ENCODE measurements at places on chromosomes 11 and 22. TPM values are rescaled to one million over a fixed set of nuclear protein-coding genes. Genes with fewer than 3 reads are reported as not detected.

The PAMR1 gene
- total RNA-seq = 3.0 TPM

GRCh38 chr22:49657275-49657973, 170.2 kb downstream of the BRD1 start:
- H3K27ac ChIP-seq = no peak overlapping the region
- H3K4me1 ChIP-seq = peaks cover 2% of the 10 kb centered on the region
- no peaks in the 10 kb centered on the region for H3K27me3 ChIP-seq
- H3K4me3 ChIP-seq = no peak overlapping the region
- no peaks in the 10 kb centered on the region for H3K36me3 ChIP-seq
- DNase-seq = no peak

- H3K4me3 ChIP-seq = no peak overlapping the region
- H3K36me3 ChIP-seq = no peaks in the 10 kb centered on the region
- H3K27ac ChIP-seq = no peak overlapping the region
- H3K4me1 ChIP-seq = peaks cover 8% of the 10 kb centered on the region
These were observed 13.8 kb downstream of the CABP7 start for GRCh38 chr22:29733362-29734201.

DNA sequence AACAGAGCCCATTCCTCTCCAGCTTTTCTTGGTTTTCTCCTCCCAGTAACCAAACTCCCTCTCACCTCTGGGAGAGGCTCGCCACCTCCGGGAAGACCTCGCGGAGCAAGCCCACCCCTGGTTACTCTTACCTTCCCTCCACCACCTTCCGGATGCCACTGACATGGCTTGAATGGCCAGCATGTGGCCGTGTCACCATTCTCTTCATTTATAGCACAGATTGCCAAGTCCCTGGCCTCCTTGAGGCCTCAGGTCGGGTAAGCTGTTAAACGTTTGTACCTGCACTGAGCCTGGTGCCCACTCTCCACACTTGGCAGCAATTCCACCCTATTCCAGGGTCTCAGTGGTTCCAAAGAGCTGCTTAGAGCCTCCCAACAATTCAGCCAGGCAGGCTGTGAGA, 8.0 kb upstream of the FXYD2 start:
- H3K27ac ChIP-seq = no peak overlapping the region
- no peak for DNase-seq
- no peak overlapping the region for H3K4me3 ChIP-seq
- no peaks in the 10 kb centered on the region for H3K27me3 ChIP-seq
- H3K4me1 ChIP-seq = peaks cover 6% of the 10 kb centered on the region
- H3K36me3 ChIP-seq = no peaks in the 10 kb centered on the region

DNA sequence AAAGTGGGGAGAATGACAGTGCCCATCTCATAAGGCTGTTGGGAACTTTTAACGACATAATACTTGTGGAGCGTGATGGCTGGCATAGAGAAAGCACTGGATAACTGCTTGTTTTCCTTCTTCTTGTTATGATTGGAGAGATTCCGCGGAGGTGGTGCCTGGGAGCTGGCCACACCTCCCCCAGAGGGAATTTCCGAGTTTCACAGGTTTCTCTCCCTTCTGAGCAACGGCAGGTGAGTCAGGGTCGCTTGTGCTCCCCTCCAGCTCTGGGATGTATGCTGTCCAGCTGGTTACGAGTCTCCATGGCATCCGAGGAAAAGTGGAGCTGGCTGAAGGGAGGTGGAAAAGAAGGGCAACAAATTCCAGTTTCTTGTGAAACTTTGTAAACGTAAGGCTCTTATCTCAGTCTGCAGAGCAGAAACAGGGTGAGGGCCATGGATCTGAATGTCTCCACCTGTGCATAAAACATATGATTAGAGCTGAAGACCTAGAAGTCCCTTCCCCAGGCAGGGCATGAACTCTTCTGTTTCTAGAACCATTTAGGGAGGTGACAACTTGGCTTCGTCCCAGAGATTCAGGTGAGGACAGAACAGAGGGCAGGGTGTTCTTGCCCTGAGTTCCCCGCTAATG, 10.0 kb upstream of the PLET1 start:
- no peaks in the 10 kb centered on the region for H3K36me3 ChIP-seq
- H3K27me3 ChIP-seq = no peaks in the 10 kb centered on the region
- no peak for DNase-seq

DNA sequence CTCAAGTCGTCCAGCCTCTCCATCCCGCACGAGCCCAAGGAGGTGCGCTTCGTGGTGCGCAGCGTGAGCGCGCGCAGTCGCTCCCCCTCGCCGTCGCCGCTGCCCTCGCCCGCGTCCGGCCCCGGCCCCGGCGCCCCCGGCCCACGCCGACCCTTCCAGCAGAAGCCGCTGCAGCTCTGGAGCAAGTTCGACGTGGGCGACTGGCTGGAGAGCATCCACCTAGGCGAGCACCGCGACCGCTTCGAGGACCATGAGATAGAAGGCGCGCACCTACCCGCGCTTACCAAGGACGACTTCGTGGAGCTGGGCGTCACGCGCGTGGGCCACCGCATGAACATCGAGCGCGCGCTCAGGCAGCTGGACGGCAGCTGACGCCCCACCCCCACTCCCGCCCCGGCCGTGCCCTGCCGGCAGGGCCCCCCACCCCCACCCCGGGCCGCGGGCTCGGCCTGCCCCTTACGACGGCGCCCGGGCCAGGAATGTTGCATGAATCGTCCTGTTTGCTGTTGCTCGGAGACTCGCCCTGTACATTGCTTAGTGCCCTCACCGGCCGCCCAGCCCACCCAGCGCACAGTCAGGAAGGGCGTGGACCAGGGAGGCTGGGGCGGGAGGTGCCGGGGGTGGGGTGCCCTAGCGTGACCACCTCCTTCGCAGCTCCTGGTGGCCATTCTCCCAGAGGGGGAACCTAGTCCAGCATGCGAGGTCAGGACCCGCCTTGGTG, 6.9 kb upstream of the ACR start:
- no peaks in the 10 kb centered on the region for H3K4me1 ChIP-seq
- no peak overlapping the region for H3K27ac ChIP-seq
- peak overlapping the region; percentile 41 for H3K4me3 ChIP-seq
- DNase-seq = no peak
- peaks cover 62% of the 10 kb centered on the region for H3K27me3 ChIP-seq

DNA sequence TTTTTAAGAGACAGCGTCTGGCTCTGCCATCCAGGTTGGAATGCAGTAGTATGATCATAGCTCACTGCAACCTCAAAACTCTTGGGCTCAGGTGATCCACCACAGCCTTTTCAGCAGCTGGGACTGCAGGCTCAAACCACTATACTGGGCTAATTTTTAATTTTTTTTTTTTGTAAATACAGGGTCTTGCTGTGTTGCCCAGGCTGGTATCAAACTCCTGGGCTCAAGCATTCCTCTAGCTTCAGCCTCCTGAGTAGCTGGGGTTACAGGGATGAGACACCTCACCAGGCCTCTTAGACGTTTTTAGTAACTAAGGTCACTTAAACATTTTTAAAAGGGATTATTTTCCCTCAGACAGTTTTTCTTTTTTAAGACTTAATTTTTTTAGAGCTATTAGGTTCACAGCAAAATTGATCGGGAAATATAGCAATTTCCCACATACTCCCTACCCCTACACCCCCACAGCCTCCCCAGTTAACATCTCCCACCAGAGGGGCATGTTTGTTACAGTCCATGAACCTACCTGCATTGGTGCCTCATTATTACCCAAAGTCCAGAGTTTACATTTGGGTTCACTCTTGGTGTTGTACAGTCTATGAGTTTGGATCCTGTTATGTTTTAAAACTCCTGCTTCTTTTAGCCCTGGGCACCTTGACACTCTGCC, 3.9 kb downstream of the BCR start:
- no peaks in the 10 kb centered on the region for H3K36me3 ChIP-seq
- no peaks in the 10 kb centered on the region for H3K27me3 ChIP-seq
- no peak overlapping the region for H3K4me3 ChIP-seq
- no peak for DNase-seq
- peaks cover 22% of the 10 kb centered on the region for H3K4me1 ChIP-seq

- no peak for DNase-seq
- no peak overlapping the region for H3K4me3 ChIP-seq
- H3K27me3 ChIP-seq = no peaks in the 10 kb centered on the region
- H3K4me1 ChIP-seq = peaks cover 3% of the 10 kb centered on the region
- H3K36me3 ChIP-seq = no peaks in the 10 kb centered on the region
- H3K27ac ChIP-seq = no peak overlapping the region
These were observed 4.2 kb downstream of the MYBPC3 start for GRCh38 chr11:47348131-47348802.

Measured in H1 (cell line).